ENCODE measurements at places on chromosomes 2 and 18.

DNA sequence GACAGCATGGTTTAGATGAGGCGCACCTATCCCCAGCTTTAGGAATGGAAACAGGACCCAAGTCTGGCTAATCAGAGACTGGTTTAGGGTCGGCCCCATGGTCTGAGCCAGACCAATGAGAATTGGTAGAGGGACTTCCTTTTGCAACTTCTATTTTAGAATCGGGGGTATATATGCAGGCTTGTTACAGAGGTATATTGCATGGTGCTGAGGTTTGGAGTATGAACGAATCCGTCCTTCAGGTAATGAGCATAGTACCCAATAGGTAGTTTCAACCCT lies 1.5 kb upstream of the BOLA3 start:
- no peak for DNase-seq

DNA sequence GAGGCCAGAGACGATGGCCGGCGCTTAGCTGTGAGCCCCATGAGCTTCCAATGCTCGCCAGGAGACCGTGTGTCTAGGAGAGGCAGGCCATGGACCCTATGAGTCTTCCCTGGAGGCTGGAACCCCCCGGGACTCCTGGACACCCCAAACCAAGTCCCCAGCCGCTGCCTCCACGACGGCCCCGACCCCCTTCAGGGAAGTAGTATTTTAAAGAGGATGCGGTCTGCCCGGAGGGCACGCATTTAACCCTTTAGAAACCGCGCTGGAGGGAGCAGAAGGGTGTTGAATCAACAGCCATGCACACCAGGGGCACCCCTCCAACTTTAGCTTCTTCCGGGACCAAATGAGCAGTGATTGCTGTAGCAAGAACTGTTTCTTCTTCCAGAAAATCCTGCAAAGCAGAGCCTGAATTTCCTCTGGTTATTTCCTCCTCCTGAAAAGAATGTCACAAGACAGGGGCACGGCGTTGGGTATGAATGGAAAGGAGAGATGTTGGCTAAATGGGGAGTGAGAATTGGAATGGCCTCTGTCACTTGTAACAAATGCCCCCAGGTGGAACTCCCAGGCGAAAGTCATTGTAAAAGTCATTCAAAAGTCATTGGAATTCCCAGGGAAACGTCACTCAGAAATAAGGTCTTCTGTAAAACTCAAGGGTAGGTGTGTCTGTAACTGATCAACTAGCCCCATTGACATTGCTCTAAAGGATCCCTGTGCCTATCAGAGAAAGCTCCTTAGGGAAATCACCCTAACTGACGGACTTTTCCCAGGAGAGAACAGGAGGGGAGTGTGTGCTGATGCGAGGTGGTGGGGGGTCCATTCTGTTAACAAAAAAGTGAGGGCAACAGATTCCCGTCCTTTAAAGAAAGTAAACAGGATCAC lies 5.8 kb upstream of the GBX2 start:
- DNase-seq: no peak

GRCh38 chr2:79446313-79446712 lies 66.5 kb upstream of the CTNNA2 start:
- DNase-seq: no peak

- DNase-seq: peak; percentile 3
Measured at GRCh38 chr2:160918906-160919503, 241.2 kb upstream of the TANK start.

GRCh38 chr2:226742347-226742746 lies 57.3 kb downstream of the IRS1 start:
- no peak for DNase-seq

GRCh38 chr18:49663899-49664890 lies 102.3 kb downstream of the LIPG start:
- no peak for DNase-seq

DNA sequence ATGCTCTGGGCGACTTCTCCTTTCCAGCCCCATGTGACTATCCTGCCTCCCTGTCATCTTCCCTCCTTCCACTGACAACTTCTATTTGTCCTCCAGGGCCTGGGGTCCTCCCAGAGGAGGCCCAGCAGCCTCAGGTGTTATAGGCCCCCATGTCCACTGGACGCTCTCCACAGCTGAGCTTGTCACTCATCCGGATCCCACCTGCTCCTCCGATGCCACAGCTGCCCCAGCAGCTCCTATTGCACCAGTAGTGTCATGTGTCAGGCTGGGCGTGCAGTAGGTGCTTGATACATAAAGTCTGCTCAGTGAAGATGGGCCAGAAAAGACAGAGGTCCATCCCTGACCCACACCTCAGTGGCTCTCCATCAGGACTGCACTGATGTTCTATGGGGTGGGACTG lies 305.7 kb upstream of the MYT1L start:
- no peak for DNase-seq

DNA sequence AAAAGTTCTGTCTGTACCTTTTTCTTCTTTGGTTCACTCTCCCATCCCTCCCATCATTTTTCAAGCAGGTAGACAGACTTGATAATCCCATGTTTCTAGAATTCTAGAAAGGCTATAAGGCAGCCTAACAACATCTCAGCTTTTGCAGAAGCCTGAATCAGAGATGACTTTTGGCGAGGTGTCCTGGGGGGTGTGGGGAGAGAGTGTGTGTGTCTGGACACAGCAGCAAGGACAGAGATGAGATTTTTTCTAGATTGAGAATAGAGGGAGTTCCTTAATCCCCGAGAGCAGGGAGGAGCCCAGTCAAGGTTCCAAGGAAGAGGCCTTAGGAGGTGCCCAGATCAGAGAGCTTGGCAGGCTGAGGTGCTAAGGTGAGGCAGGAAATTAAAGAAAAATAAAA lies 22.0 kb upstream of the LAPTM4A start:
- no peak for DNase-seq

- DNase-seq: no peak
Measured at GRCh38 chr2:81650048-81650971, 1345.8 kb upstream of the LRRTM1 start.

GRCh38 chr2:86783615-86784339 lies 6.9 kb downstream of the CD8A start:
- no peak for DNase-seq

- DNase-seq: no peak
Measured at GRCh38 chr2:100051253-100051652, 91.1 kb downstream of the AFF3 start.

DNA sequence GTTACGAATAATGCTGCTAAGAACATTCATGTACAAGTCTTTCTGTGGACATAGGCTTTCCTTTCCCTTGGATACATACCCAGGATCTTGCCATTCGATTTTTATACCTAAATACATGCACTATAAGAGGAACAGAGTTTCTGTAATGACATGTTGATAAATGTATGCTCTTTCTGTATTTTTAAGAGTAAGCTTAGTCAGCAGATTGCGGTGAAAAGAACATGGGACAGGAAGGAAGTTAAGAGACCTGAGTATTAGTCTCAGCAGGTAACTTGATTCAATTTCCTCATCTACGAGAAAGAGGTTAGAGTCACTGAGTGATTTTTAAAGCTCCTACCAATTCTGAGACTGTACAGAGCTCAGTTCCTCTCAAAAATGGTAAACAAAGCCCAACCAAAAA lies 2.6 kb upstream of the TLK1 start:
- no peak for DNase-seq

GRCh38 chr2:160920791-160921303 lies 239.4 kb upstream of the TANK start:
- DNase-seq: no peak

DNA sequence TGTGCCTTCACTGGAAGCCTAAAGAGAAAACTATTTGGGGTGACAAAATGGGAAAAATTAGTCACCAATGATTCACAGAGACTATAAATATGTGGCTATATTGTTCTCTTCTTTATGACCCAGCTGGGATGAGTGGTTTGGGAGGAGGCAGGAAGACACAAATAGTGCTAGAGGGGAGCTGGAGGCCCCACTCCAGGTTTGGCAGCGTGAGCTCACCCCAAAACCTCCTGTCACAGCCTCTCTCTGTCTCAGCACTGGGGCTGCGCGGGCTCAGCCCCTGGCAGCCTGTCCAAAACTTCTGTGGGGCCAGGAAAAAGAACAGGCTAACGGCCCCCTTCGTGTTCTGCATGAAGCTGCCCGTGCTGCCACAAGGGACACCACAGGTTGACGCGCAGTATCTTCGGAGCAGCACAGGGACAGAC lies 73.2 kb upstream of the LCLAT1 start:
- DNase-seq: no peak

- DNase-seq: no peak
Measured at GRCh38 chr18:73741946-73742345, 405.7 kb downstream of the FBXO15 start.

DNA sequence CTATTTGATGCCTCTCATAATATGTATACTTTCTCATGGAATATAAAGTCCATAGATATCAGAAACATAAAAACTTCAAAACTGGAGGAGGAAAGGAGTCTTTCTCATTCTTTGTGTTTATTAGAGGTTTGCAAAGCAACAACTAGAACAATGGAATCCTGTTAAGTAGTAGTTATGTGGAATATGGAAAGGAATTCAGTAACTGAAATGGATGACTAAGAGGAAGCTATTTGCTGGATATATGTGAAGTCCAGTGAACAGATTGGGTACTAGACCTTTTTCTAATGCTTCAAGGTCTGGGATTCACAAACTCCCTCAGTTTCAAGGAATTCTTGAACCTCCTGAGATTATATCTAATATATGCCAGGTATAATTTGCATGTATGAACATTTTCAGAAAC lies 353.6 kb upstream of the FANCL start:
- DNase-seq: no peak

- no peak for DNase-seq
Measured at GRCh38 chr2:149595056-149595963, 7.7 kb upstream of the MMADHC start.

GRCh38 chr2:27690052-27690451 lies 26.4 kb downstream of the SLC4A1AP start:
- DNase-seq: no peak

DNA sequence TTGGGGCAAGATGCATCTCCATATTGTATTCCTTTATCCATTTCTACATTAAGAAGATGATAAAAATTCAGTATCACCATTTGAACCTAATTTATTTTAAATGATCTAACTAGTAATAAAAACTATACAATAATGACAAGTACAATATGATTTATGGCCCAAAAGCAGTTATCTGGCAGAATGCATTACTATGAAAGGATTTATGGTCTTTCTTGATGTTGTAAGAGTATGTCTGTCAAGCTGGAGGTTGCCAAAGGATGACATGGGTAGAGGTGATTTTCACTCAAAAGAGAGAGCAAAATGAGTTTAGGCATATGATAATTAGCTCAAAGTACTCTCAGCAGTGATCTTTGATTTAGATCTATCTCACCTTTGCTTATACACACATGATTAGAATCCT lies 54.2 kb upstream of the MAP2 start:
- DNase-seq: no peak

- DNase-seq: no peak
Measured at GRCh38 chr2:121598087-121598486, 51.2 kb downstream of the CLASP1 start.

GRCh38 chr2:227325839-227326195 lies 766 bp downstream of the MFF start:
- DNase-seq: no peak

DNA sequence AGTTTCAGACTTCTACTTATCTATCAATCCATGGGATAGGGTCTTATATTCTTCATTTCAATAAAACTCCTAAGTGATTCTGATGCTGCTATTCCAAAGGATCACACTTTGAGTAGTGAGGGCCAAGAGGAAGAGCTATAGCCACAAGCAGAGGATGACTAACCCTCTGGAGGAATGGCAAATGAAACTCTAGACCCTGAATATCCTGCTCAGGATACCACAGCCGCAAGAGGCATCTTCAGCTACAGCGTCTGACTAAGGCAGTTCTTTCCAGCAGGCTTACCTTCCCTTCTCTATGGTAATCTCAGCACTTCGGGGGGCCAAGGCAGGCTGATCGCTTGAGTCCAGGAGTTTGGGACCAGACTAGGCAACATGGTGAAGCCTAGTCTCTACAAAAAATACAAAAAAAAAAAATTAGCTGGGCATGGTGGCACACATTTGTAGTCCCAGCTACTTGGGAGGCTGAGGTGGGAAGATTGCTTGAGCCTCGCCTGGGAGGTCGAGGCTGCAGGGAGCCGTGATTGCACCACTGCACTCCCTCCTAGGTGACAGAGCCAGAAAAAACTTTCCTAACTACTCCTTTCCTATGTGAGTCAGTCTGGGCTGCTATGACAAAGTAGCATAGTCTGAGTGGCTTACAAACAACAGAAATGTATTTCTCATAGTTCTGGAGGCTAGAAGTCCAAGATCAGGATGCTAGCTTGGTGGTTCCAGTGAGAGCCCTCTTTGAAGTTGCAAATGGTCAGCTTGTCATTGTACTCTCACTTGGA lies 371.9 kb downstream of the IRS1 start:
- no peak for DNase-seq

DNA sequence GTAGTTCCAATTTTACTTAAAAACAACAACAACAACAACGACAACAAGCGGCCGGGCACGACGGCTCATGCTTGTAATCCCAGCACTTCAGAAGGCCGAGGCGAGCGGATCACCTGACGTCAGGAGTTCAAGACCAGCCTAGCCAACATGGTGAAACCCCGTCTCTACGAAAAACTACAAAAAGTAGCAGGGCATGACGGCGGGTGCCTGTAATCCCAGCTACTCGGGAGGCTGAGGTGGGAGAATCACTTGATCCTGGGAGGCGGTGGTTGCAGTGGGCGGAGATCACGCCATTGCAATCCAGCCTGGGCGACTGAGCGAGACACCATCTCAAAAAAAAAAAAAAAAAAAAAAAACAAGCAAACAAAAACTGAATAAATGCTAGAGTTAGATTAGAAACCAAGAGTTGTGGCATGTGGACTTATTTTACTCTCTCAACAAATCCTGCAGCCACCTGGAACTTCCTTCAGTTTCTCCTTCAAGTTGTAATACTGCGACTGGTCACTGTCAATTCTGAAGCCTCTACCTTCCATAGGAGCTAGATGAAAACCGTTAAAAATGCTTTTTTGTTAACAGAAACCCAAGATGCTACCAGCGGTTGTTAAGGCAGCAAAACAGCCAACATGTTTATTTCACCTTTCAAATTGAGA lies 1.3 kb downstream of the ATP5F1A start:
- no peak for DNase-seq

DNA sequence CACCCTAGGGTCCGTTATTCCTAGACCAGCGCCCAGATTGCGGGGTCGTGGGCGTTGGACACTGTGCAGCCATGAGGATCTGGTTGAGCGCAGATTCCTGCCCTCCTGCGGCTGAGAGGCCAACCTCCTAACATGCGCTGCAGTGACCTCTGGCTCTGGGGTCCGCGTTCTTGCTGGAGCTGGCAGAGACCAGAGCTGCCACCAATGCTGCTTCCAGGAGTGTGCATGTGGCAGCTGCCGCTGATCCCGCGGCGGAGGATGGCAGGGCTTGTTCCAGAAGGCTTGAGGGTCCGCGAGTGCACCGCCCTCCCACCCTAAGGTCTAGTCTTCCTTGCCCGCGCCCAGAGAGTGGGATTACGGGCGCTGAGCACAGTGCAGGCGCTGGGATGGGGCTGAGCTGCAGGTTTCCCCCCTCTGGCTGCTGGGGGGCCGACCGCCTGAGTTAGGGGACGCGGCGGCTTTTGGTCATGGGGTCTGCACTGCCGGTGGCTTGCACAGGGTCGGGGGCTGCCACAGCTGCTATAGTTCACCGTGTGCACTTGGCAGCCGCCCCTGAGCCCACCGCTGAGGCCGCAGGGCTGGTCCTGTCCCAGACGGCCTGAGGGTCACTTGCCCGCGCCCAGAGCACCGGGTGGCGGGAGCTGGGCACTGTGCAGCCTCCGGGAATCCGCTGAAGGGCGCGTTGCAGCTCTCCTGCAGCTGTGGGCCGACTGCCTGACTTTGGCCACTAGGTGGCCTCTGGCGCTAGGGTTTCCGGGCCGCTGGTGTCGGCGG lies 145.9 kb downstream of the CCDC74A start:
- DNase-seq: peak; percentile 38

GRCh38 chr2:120403676-120404075 lies 57.7 kb downstream of the INHBB start:
- no peak for DNase-seq

- DNase-seq: no peak
Measured at GRCh38 chr18:7567474-7568425, 634 bp downstream of the PTPRM start.

Data from stimulated activated CD8-positive, alpha-beta memory T cell treated with anti-CD3 and anti-CD28 coated beads, Interleukin-4, amount 100 ng/mL, for 24 hours (primary cell).